ENCODE measurements at places on chromosomes 11 and 22.

GRCh38 chr11:67290801-67291200, 1.7 kb downstream of the ANKRD13D start:
- no peak for DNase-seq

DNA sequence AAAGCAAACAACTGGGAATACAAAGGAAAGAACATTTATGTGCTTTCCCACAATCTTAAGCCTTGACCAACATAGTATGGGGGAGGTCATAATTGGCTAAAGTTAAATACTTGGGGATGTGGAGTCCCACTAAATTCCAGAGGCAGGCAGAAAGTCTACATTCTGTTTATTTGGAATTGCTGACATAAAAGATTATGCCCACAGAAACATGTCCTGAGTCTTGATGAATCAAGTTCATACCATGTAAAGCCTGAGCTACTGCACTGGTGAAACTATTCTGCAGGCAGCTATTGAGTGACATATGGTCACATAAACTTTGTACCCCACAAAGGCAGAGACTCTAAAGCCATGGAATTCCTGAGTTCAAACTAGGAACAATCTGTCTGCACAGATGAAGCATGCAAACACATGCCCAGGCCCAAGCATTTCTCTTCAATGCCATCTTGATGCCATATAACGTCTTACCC, 69.9 kb upstream of the CHRM4 start:
- DNase-seq: no peak

GRCh38 chr22:49760280-49760629, 67.4 kb downstream of the BRD1 start:
- DNase-seq: no peak

DNA sequence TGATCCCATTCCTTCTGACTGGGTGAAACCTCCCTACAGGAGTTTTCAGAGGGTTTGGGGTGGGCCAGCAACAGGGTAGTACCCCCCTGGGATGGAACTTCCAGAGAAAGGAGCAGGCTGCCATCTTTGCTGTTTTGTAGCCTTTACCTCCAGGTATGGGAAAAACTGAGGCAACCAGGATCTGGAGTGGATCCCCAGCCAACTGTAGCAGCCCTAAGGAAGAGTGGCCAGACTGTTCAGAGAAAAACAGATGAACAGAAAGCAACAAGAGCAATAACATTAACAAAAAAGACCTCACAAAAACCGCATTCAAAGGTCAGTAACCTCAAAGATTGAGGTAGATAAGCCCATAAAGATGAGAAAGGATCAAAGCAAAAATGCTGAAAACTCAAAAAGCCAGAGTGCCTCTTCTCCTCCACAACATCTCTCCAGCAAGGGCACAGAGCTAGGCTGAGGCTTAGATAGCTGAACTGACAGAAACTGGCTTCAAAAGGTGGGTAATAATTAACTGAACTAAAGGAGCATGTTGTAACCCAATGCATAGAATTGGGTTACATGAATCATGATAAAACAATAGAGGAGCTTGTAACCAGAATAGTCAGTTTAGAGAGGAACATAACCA, 1288.6 kb upstream of the CNTN5 start:
- no peak for DNase-seq

- no peak for DNase-seq
These were observed 1458.6 kb downstream of the BRD1 start for GRCh38 chr22:48368975-48369525.

DNA sequence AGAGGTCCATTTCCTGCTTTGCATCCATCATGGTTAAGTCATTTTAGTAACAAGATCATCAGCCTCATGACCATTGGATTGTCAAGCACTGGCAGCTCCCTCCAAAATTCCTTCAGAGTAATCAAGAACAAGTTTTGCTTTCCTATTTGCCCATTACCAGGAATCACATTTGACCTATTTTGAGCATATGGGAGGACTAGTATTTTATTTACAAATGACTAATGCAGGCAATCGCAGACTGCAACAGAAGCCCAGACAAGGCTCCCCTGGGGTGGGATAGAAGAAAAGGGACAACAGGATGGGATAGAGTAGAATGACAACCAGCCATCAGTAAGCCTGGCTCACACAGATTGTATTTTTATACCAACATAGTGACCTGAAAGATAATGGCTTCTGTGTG, 9.1 kb downstream of the MMP10 start:
- DNase-seq: no peak

Data from eye (tissue), 1 donor.